ENCODE measurements at places on chromosomes 2 and 18.

- DNase-seq = no peak
Measured at GRCh38 chr2:176879426-176879995, 333.1 kb upstream of the HNRNPA3 start.

DNA sequence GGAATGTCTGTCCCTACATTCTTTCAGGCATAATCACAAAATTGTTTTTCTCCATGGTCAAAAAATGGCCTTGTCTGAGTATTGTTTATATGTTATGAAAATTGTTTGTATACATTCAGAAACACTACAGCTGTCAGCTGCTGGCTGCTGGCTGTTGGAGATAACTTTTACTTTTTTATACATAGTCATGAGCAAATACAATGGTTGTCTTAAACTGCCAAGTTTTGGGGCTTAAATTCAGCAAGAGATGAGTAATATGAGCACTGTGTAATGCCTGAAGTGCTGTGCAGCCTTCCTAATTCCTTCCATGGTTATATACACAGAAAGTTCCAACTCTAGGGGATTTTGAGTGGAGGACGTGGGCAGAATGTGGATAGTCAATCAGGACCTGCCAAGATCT, 168.9 kb upstream of the RMP24 start:
- DNase-seq = no peak

DNA sequence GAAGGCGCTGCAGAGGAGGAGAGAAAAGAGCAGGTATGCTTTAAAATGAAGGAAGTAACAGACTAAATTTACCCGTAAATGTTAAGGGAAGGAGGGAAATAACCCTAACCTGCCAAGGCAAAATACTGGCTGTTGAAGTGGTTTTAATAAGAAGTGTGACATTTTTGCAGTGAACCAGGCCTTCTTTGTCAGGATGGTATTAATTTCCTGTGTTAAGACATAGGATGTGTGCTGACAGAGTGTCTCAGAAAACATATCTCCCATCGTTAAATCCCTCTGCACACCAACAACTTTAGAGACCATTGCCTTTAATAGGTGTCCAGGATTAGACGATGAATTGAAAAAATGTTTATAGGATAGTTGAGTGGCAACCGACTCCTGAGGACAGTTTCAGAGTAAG, 9.9 kb downstream of the TTC39C start:
- DNase-seq = no peak

- DNase-seq = no peak
Measured at GRCh38 chr18:44683556-44683955, 2.9 kb downstream of the SETBP1 start.

DNA sequence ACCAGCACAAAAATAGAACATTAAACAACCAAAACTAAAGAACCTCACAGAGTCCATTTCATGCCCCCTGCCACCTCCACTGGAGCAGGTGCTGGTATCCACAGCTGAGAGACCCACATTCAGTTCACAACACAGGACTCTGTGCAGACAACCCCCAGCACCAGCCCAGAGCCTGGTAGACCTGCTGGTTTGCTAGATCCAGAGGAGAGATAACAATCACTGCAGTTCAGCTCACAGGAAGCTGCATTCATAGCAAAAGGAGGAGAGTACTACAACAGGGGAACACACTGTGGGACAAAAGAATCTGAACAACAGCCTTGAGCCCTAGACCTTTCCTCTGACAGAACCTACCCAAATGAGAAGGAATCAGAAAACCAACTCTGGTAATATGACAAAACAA, 326.7 kb downstream of the METTL4 start:
- no peak for DNase-seq

DNA sequence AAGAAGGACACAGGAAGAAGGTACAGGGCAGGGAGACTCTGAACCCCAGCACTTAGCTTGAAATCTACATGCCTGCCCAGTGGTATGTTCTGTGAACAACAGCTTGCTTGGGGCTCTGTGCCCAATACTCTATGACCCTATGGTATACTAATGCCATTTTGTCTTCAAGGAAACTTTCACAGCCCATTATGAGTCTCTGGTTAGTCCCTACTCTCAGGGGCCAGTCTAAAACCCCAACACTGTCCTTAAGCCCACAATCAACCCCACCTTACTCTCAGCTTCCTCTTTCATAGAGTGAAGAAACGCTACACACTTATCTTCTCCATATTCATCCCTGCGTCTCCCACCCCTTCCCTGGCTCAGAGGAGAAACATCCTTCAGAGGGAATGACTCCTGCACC, 16.0 kb downstream of the NEB start:
- DNase-seq = no peak

DNA sequence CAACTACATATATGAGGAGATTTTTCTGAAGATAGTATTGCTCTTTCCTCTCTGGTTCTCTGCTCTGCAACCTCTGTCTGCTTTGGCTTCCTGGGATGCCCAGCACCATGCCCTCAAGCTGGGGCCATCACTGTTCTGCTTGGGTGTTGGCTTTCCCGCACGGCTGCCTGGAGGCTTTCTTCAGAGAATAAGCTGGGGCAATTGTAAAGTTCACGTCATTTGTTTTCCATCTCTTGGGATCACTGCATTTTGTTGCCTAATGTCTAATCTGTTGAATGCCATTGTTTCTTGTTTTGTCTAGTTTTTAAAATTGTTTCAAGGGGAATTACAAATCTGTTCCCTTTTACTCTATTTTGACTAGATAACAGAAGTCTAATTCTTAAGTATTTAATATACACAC, 437.3 kb upstream of the NRP2 start:
- DNase-seq = no peak

- DNase-seq = no peak
Measured at GRCh38 chr2:41923156-41923786, 124.5 kb upstream of the PKDCC start.
